ENCODE measurements at places on chromosomes 6 and 20.
A peak's percentile ranks its signal among the peaks of the same experiment; 100 is the strongest.

DNA sequence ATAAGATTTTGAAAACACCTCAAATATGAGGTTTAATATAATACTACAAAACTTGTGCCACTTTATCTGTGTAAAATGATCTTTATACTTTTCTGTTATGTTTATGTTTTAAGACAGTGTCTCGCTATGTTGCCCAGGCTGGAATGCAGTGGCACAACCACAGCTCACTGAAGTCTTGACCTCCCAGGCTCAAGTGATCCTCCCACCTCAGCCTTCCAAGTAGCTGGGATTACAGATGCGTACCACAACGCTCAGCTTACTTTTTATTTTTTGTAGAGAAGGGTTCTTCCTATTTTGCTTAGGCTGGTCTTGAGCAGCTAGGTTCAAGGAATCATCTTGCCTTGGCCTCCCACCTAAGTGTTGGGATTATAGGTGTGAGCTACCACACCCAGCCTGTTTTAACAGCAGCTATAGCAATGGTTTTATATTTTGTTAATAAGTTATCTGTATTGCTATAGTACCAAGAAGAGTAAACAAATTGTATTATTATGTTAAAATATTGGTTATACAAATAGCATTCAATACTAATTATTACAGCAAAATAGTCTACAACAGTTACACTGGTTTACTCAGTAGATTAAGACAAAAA lies 8.2 kb downstream of the TAB2 start:
- DNase-seq: no peak

DNA sequence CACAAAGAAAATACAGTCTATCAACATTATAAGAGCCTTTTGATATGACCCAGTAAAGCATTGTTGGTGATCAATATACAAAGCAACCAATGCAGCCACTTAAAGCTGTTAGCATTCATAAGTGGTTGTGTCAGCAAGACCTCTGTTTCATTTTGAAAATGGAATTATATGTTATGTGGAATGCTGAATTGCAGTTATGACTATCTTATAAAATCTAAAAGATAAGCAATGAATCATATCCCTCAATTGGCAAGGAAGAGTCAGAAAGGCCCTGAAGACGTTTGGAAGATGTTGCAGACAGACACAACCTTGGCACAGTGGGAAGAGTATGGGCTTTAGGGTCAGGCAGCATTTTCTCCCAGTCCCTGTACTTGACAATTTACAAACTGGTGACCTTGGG lies 93.8 kb upstream of the RNF217 start:
- DNase-seq: no peak

DNA sequence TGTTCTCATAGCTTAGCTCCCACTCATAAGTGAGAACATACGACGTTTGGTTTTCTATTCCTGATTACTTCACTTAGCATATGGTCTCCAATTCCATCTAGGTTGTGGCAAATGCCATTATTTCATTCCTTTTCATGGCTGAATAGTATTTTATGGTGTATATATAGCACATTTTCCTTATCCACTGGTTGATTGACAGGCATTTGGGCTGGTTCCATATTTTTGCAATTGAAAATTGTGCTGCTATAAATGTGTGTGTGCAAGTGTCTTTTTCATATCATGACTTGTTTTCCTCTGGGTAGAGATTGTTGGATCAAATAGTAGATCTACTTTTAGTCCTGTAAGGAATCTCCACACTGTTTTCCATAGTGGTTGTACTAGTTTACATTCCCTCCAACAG lies 133.0 kb upstream of the TAB2 start:
- DNase-seq: no peak

DNA sequence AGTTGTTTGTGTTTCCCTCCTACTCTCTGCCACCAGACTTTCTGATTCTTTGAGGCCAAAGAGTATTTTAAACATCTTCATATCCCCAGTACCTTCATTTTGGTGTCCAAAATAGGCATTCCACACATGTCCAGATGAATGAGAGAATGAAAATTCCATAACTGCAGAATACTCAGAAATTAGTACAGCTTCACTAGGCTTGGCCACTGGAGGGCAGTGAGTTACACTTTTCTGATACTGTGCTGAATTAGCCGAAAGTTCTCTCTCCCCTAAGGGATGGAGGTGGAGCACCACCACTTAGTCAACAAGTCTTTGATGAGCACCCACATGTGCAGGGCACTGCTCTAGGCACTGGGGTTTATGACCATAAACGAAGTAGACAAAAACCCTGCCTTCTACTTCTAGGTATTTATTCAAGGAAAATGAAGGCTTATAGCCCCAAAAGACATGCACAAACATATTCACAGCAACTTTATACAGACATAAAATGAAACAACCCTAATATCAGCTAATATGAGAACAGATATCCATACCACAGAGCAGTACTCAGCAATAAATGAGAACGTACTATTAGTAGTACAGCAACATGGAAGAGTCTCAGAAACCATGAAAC lies 46.1 kb upstream of the TMEM217 start:
- DNase-seq: no peak

DNA sequence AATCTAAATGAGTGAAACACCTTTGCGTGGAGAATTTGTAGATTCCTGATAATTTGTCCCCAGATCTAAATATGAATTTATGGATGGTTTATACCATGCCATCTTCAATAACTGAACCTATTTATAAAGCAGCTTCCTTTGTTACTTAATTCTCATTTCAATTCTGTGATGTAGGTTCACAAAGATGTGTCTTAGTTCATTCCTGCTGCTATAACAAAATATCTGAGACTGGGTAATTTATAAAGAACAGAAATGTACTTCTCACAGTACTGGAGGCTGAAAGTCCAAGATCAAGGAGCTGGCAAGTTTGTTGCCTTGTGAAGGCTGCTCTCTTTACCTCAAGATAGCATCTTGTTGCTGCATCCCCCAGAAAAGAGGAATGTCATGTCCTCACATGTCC lies 2.1 kb upstream of the TFB1M start:
- DNase-seq: no peak

DNA sequence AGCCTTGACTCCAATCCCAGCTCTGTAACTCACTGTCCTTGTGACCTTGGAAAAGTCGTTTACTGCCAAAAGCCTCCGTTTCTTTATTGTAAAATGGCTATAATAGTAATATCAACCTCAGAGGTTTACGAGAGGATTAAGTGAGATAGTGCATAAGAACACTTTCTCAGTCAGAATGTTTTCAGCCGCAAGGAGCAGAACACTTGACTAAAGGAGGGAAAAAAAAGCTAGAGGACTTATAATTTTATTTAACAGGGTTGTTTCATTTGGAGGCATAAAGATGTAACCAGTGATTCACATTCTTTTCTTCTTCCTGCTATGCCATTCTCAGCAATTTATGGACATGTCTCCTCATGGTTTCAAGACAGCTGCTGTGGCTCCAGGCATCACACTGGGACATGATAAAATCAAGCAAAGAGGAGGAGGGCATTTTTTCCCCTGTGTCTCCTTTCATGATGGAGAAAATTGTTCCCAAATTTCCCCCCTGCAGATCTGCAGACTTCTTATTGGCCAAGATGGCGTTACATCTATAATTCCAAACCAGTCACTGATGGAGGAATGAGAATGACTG lies 143.0 kb upstream of the PTPN1 start:
- no peak for DNase-seq

DNA sequence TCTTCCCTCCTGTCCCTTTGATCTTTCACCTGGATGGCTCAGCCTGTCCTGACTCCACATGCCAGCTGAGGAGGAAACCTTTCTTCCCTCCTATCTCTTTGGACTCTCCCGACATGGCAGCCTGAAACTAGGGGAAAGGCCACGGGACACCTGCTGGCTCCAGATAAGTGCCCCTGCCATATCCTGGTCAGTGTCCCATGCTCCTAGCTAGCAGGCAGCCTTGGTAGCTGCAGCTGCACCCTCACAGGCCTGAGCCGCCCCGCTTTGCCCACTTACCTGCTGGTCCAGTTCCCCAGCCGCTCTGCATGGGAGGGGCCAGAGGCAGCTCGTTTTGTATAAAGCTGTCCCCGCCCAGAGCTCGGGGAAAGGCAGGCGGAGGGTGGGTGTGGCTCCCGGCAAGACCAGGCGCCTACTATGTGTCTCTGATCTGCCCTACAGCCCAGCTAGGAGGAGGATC lies 7.4 kb upstream of the SLC52A3 start:
- DNase-seq: no peak

- no peak for DNase-seq
These were observed 62.1 kb upstream of the ZNF217 start for GRCh38 chr20:53655625-53656292.

DNA sequence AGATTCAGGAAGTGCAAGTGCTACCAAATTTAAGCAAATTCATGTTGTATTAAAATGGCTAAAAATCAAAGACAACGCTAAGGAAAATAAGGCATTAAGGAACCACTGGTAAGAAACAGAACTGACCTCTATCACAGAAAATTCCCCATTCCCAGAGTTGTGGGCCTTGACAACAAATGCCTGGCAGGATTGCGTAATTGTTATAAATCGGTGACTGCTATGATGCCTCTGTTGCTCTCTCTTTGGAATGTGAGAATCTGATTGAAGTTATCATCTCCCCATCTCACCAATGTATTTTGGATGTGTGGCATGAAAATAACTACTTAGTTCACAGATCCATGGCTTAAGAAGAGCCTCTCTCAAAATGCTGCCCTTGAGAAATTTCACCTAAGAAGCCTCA lies 257.3 kb downstream of the OGFRL1 start:
- no peak for DNase-seq

GRCh38 chr6:110859335-110859792 lies 15.2 kb upstream of the AMD1 start:
- DNase-seq: no peak

DNA sequence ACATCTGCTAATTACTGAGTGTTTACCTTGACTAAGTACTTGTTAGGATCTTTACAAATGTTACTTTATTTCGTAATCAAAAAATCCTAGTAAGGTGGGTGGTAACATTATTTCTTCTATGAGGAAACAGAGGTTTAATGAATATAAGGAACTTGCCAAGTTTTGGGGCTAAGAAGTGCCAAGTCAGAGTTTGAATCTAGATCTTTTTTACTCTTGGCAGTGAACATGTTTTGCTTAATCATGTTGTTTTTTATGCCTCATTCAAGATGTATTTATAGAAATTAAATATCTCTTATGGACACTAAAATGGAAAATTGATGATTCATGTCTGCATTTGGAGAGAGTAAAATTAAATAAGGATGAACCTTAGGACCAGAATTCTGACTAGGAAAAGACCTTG lies 393.7 kb downstream of the UTRN start:
- no peak for DNase-seq

DNA sequence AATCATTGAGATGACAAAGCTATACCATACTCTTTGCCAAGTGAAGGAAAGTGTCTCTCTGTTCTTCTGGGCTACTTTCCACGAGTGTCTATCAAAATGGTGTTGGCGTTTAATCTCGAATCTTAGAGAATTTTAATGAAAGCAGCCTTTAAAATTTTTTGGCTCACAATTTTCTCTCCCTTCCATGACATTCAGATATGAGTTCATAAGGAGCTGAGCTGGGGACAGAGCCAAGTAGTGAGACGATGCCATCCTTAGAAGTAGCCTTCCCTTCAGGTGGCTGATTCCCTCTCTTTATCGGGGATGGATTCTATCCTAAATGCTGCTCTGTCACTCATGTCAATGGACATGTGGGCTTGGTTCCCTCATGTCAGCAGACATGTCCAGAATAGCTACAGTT lies 132.8 kb downstream of the GRM1 start:
- DNase-seq: no peak

DNA sequence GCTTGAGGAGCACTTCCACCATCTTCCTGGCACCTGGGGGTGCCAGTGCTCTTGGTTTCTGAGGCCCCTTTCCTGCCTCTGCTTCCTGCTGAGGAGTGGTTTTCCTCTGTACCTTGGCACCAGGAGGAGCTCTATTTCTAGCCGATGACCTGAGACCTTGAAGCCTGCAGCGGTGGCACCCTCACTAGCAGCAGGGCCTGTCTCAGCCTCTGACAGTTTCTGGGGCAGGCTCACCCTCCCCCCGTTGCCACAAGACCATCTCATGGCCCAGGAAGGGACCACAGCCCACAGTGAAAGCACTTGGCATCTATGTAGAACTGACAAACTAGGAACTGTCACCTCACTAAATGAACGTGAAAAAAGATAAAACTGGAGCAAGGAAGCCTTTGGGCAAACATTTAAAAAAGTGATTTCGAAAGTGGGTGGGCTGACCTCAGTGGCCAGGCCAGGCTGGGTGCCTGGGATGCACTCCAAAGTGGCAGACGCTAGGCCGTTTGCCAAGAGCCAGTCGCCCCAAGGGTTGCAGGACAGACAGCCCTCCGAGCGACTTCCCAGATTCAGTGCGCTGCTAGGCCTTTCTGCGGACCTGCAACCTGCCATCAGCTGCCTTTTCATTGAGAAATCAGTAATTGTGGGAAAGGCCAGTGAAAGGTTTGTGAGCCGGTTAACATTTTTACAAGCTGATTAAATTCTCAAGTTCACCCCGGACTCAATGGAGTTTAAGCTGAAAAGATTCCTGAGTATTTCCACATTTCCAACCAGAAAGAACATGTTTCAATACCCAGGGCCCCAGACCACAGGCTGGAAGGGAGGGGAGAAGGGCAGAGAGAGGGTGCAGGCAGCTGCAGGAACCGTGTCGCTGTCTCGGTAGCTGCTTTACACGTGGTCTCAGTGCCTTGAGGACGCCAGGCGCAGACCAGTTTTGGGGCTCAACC lies 303.7 kb downstream of the ESR1 start:
- peak; percentile 13 for DNase-seq

- DNase-seq: no peak
These were observed 157.2 kb downstream of the CDH26 start for GRCh38 chr20:60115451-60115850.

DNA sequence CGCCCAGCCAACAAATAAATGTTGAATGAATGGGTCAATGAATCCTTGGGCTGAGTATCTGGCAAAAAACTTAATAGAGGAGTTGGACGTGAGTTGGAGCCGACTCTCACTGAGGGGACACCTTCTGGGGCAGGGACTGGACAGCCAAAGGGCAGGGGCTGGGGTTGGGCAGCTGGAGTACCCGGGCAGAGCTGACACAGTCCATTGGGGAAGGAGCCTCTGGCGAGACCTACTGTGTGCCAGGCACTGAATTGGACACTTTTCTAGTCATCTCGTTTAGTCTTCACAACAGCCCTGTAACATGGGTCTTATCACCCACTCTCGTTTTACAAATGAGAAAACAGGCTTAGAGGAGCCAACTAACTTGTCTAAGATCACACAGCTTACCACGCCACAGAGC lies 4.7 kb upstream of the MAPK13 start:
- DNase-seq: no peak

- no peak for DNase-seq
These were observed 20.1 kb downstream of the NT5E start for GRCh38 chr6:85470023-85470410.

DNA sequence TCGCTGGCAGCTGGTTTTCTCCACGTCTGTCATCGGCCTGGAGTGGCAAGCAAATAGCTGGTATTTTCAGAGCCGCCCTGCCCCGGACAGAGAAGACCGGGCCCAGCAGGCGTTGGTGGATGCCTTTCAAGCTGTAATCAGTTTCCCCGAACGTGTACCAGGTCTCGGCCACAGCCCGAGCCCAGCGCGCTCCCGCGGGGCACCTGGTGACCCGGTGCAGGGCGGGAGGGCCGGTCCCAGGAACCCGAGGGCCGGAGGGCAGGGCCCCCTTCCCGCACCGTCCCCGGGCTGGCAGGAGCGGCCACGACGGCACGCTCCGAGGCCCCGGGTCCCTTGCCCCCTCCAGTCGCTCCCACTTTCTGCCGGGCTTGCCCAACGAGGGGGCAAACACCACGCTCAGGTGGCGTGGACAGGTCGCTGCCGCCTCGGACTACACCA lies 348 bp upstream of the PYGB start:
- no peak for DNase-seq

GRCh38 chr6:119672725-119673124 lies 323.2 kb upstream of the MAN1A1 start:
- DNase-seq: no peak
